ENCODE measurements at places on chromosomes 5 and 9. TPM values are rescaled to one million over a fixed set of nuclear protein-coding genes. Genes with fewer than 3 reads are reported as not detected.
A peak's percentile ranks its signal among the peaks of the same experiment; 100 is the strongest.

DNA sequence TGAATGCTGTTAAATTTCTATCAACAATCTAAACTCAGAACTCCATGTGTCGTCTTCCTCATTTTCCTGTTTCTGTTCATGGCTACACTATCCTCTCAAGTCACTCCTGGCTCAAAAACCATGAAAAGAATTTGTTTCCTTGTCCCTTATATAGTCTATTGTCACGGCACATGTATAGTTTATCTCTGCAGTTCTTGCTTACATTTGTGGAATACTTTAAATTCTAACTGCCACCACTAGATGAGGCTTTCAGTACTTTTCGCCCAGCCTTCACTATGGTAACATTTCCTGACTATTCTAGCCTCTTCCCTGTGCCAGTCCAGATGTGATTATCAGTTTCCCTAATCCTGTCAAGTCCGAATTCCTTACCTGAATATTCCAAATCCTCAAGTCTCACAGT is 34.6 kb downstream of the PKD2L2 start:
- DNase-seq, result peak; percentile 48

DNA sequence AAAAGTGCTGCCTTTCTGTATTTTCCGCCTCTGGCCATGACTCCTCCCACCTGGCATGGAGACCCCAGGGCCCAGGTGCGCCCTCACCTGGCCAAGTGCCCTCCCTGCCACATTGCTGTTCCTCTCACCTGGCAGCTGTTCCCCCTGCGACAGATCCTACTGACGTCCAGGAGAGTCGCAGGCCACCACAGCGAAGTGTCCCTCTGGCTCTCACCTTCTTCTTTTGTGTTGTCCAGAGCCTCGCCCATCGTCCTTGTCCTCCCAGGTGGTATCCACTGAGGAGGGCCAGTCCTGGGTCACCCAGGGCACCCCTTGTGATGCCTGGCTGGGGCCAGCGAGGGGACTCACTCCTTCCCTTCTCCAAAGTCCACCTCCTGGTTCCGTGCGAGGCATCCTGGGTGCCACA is 2.6 kb downstream of the NKD2 start:
- DNase-seq, result no peak

DNA sequence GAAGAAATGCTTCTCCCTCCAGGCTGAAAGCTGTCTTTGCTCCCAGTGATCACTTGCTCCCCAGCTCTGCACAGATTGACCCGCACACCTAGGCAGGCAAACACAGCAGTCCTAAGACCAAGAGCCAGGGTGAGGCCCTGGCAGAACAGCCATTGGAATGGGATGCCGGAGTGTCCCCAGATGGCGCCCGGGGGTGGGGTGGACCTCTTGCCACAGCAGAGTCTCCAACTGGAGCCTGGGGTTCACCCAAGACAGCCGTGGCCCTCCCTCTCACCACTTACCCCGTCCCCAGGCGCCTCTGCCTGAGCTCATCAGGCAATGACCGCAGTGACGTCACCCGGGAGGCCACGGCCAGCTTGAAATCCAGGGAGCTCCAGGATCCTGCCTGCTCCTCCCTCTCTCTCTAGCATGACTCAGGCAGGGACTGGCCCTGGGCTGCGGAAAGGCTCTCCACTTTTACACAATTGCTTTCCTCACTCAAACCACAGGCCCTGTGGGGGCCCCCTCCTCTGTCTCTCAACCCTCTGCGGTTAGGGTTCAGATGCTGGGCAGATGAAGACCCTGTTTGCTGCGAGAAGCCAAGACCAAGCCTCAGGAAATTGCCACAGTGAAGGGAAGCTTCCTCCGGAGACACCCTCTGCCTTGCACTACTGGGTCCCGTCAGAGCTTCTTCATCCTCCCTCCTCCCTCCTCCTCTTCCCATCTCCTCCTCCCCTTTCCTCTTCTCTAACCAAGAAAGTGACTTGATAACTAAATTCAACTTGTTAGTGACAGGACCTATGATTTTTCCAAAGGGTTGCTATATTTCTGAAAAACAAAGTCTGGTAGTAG is 24.3 kb upstream of the PTGES start:
- DNase-seq, result peak; percentile 100

- no peak for DNase-seq
Measured at GRCh38 chr9:92147852-92148180, 32.6 kb upstream of the SPTLC1 start.

DNA sequence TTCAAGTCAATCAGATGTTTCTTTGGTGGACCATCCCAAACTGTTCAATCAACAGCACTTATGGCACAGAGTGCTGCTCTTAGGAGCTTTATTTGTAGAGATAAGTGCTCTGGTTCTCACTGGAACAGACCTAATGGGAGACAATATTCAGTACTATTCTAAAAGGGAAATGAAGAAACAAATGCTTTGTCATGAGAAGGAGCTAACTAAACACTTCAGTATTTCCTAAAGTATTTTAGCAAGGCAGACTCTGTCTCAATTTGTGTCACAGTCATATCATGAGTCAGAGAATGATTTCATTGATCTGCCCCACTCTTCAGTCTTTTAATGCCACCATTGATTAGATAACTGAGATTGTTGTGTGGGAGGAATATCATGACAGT is 175.3 kb downstream of the SLF1 start:
- peak; percentile 43 for DNase-seq

DNA sequence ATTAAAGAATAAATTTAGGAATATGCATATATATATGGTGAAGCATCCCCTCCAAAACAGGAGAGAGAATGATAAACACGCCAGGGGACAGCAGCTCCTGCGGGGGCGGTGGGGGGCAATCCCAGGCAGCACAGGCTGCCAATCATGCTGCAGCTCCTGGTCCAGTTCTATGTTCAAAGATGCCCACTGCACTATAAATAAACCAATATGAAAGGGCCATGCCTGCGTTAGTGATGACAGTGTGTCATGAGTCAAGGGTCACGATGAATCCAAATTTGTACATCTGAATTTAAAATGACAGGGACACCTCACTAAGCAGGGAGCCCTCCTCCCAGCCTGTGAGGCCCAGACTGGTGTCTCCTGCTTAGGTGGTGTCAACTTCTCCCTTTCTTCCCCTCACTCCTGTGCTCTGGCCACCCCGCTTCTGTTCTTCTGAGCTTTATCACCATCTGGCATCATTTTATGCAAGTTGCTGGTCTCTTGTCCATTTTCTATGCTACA is 153.9 kb downstream of the MED27 start:
- DNase-seq, result no peak

DNA sequence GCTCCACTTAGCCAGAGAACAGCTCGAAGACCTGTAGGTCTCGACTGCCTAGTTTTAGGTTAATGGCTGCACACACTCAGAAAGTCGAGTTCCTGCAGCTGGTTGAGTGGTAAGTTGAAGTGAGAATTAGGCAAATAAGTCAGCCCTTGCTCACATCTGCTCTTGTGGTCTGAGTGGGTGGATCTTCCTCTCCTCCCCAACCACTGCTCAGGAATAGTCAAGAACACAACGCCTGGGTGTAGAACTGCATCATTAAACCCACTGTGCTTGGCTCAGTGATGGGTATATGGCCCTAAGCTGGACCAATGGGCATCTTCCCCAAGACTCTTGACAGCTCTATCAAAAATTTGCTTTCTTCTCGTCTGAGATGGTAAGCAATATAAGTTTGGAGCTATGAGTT is 20.9 kb upstream of the ADAM19 start:
- DNase-seq, result no peak

The LRRC70 gene
- total RNA-seq, result 0.83 TPM

DNA sequence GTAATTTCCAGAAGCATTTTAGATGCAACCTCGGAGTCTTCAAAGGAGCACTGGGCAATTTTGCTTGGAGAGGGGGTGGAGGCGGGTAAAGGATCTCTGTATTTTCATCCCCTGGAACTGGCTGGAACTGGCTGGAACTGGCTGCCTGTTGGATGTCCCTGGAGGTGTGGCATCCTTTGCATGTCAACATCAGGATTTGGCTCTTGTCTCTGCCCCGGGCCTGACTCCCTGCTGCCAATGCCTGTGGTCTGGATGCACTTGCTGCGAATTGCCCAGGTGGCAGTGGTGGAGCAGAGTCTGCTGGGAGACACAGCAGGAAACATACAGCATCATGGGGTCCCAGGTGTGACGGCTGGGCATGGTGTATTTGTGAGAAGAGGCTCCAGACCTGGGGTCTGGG is 391.3 kb downstream of the GADD45G start:
- DNase-seq, result no peak

The IL4 gene
- total RNA-seq, result not detected

DNA sequence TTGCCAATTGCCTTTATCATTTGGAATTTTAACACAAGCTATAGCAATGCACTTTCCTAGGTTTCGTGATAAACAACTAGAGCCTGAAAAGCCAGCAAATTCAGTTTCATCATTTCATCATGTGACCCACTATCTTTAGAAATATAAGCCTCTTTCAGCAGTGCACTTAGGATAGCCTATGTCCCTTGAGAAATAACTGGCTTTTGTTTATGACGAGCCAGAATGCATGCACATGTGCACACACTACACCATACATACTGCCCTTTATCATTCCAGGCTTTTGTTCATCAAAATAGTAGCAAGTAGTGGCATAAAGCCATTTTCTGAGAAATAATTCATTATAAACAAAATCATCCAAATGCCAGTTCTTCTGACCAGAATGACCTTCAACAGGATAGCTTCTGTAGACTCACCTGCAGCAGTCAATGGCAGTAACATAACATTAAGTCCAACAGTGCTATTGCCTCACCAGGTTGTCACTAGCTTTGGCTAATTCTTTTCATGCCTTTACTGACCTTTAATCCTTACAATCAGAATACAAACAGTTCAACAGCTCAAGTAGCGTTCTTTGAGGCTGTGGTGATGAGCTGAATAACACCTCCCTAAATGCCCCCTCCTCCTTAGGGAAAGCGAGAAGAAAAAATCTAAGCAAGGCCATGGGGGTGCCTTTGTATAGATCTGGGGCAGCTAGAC is 132.3 kb upstream of the SMARCA2 start:
- no peak for DNase-seq

GRCh38 chr5:5278815-5279381 is 138.8 kb downstream of the ADAMTS16 start:
- DNase-seq, result no peak

- peak; percentile 19 for DNase-seq
Measured at GRCh38 chr9:137168904-137169856, 671 bp downstream of the LRRC26 start.

DNA sequence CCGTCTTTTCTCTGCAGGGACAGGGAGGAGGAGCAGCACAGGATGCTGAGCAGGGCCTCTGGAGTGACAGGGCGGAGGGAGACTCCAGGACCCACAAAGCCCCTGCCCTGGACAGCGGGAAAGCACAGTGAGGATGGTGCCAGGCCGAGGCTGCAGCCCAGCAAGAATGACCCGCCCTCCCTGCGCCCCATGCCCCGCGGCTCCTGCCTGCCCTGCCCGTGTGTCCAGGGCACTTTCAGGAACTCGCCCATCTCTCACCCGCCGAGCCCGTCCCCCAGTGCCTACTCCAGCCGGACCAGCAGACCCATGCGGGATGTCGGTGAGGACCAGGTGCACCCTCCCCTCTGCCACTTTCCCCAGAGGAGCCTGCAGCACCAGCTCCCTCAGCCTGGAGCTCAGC is 9.1 kb upstream of the EXOC3 start:
- DNase-seq, result no peak

- DNase-seq, result no peak
Measured at GRCh38 chr9:2419347-2419746, 202.2 kb upstream of the VLDLR start.

DNA sequence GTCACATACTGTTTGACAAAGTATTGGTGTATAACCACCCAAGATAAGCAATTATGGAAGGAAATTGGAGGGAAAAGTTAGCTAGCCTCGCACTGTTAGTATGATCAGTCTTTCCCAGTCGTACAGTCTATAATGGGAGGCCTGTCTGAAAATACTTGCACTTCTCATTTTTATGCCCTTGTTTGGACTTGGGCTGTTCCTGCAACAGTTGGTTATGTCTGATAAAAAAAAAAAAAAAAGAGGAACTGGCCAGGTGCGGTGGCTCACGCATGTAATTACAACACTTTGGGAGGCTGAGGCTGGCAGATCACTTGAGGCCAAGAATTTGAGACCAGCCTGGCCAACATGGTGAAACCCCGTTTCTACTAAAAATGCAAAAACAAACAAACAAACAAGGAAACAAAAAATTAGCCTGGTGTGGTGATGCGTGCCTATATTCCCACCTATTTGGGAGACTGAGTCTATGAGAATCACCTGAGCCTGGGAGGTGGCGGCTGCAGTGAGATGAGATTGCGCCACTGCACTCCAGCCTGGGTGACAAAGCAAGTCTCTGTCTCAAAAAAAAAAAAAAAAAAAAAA is 58.3 kb upstream of the ANKRD33B start:
- no peak for DNase-seq

The IFNA13 gene
- total RNA-seq, result not detected

- DNase-seq, result no peak
Measured at GRCh38 chr5:152462021-152462721, 57.1 kb upstream of the NMUR2 start.

GRCh38 chr5:170327168-170327567 is 29.6 kb upstream of the LCP2 start:
- DNase-seq, result no peak

The SHOC1 gene
- not detected for total RNA-seq

- DNase-seq, result no peak
Measured at GRCh38 chr5:138737494-138738265, 15.5 kb upstream of the CTNNA1 start.

DNA sequence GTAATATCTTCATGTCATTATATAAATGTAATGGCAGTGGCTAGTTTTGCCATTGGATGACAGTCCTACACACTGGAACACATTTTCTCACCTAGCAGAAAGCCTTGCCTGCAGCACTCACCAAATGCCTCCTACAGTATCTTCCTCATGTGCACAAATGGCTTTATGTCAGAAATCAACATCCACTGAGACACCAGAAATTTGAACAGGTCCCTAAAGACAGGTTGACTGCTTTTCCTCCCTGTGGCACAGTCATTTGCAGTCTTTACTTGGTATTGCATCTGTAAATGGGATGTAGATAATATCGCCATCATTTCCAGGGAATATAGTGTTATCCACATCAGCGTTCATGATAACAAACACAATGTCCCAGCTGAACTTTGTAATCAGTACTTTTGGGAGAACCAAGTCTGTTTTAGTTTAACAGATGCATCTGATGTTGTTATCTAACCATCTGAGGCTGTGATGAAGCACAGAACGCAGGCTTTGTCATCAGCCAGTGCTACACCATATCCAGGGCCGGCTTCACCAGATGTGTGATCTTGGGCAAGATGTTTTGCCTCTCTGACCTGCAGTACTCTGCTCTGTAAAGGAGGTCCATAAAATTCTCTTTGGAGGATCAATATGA is 83.9 kb upstream of the TAS2R1 start:
- peak; percentile 42 for DNase-seq

DNA sequence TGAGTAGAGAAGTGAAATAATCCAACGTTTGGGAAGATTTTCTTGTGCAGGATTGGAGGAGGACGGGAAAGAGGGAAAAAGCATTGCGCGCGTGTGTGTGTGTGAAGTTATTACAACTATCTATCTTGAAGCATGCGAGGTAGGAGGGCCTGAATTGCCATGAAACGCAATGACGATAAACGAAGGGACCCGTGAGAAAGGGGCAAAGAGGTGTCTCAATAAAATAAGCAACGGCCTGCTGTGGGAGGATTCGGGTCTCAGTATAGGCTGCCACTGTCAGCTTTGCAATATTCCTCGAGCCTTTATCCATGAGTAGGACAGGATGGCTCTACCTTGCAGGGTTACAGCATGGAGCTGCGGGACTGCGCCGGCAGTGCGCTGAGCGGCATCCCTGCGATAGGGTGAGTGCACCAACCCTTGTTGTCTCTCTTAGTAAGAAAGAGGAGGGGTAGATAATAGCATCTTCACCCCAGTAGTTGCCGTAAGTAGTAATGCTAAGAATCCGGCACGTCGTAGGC is 631 bp upstream of the RCL1 start:
- DNase-seq, result no peak

All from IMR-90 (cell line).